ENCODE measurements at places on chromosomes 4 and X.

DNA sequence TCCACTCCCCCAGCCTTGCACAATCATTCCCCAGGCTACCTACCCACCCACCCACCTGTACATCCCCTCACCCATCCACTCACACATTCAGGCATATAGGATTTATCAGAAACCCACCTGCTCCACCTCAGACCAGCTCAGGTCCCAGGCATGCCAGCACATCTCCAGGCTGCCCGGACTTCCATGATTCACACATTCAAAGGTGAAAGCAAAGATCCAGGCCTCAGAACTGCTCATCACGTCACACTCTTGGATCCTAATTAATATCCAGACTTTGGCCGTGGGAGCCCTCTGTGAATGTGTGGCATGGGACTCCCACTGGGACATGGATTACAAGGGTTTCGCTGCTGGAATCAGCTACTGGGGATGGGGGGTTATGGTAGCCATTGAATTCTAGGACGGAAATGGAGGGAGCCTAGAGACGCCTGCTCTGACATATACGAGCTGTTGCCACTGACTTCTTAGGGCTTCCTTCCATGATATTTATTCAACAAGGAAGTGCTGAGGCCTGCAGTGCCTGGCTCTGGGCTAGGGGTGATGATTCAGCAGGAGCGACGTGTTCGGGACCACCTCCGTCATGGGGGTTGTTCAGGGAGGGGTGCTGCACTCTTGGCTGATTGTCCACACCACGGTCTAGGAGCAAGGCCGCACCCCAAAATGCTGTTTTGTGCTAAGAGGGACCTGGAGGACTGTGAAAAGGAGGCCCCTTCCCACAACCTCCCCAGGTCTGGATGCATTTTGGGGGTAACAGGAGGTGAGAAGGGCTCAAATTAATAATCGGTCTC, 56.9 kb upstream of the ADRA2C start:
- DNase-seq, result no peak

DNA sequence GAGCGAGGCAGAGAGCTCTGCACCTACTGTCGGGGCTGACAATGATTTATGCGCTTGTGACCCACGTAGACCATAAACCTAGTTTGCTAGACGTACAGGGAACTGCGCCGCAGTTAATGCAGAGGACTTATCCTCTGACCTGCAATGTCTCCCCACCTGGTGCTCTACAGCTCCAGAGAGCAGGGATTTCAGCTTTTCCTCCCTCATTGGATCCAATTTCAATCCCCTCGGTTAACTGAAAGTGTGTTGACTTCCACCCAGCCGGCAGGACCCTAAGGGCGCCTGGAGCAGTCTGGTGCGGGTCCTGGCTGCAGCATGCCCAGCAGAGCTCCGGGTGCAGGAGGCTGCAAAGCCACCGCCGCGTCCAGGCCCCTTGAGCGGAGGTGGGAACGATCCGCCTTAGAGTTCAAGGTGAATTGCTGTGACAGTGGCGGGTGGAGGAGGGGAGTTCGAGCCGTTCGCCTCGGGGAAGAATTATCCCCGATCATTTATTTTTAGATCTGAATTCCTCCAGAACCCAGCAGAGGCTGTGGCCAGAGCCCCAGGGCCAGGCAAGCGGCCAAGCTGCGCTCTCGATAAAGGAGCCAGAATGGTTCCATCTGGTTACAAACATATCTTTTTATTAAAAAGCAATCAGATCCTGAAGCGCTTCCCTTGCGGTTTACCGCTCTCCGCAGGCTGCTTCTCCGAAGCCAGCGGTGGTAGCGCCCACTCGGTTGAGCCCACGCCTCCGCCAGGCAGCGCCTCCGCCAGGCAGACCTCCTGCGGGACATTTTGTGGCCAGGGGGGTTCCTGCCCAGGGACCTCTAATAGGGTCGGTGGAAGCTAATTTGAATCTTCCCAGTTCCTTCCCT, 66.0 kb downstream of the FBXO8 start:
- DNase-seq, result no peak

- DNase-seq, result no peak
Measured at GRCh38 chr4:30619679-30620078, 100.5 kb upstream of the PCDH7 start.

DNA sequence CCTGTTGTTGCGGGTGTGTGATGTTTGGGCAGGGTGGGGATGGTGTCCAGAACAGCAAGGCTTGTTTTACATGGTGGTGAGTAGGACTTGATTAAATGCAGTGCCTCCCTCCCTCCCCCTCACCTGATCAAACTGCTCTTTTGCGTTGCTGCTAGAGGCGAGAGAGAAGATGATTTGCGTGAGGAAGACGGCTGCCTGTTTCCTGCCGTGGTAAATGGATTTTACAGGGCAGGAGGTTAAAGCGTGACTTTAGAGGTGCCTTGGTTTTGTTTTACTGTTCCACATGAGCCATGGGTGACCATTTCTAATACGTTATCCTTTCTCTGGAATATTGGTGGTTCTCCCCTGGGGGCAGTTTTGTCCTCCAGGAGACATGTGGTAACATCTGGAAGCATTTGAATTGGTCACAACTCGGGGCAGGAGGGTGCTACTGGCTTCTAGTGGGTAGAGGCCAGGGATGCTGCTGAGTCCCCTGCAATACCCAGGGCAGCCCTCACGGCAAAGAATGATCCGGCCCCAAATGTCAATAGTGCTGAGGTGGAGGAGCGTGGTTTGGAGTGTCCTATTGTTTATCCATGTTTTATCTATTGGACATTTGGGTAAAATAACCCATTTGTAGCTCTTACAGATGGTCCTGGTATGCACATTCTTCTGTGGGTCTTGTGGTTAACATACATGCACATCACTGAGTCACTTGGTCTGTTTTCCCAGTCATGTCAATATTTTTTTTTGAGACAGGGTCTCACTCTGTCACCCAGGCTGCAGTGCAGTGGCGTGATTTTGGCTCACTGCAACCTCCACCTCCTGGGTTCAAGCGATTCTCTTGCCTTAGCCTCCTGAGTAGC, 73.7 kb downstream of the SHROOM2 start:
- DNase-seq, result no peak

DNA sequence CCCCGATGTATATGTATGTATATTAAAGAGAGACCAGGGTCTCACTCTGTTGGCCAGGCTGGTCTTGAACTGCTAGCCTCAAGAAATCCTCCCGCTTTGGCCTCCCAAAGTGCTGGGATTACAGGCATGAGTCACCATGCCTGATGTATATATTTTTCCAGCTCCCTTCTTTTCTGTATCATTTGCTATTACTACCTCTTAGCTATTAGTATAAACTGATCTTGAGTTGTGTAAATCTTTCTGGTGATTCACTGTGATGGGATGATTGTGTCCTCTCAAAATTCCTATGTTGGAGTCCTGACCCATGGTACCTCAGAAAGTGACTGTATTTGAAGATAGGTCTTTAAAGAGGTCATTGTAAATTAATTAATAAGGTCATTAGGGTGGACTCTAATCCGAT, 53.1 kb downstream of the HPRT1 start:
- no peak for DNase-seq

- no peak for DNase-seq
Measured at GRCh38 chrX:139382529-139382928, 148.0 kb upstream of the F9 start.

- DNase-seq, result no peak
Measured at GRCh38 chr4:145130130-145130529, 32.0 kb downstream of the ABCE1 start.

- DNase-seq, result no peak
Measured at GRCh38 chr4:69601065-69601464, 38.4 kb downstream of the UGT2A2 start.
